GM13976 (cell line): ENCODE measurements at places on chromosomes 5 and 9.

GRCh38 chr9:88741335-88741734 lies 206.4 kb downstream of the NXNL2 start:
- no peak for DNase-seq

- no peak for DNase-seq
Measured at GRCh38 chr5:179430193-179431175, 85.2 kb upstream of the ADAMTS2 start.

DNA sequence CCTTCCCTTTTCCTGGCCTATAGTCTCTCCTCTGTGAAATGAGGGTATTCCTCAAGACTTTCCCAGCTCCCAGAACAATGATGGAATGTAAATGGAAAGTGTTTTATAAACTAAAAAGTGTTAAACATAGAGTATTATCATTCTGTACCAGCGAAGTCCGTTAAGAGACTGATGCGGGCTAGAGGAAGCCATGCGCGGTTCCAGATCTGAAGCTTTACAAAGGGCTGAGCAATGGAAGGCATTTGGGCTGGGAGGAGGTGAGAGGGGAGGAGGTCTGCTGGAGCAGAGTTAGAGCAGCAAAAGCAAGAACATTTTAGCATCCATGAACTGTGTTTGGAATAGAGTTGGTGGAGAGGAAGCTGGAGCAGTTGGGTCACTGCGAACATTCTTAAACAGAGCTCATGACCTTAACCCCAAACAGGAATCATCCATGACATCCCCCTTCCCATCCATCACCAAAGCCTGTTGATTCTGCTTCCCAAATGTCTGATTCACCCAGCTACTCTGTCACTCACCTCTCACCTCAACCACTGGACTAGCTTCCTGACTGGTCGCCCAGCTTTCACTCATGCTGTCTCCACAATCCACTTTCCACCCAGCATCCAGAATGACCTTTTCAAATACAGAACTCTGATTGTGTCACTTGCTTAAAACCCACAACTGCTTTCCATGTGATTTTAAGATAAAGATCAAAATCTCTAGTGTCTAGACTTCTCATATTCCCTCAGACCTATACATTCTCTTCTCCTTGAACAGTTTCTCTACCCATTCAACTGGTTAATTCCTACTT lies 37.1 kb downstream of the CDK5RAP2 start:
- no peak for DNase-seq

- no peak for DNase-seq
Measured at GRCh38 chr9:91560301-91560700, 136.7 kb upstream of the NFIL3 start.

GRCh38 chr5:170538696-170539586 lies 35.1 kb downstream of the KCNIP1 start:
- no peak for DNase-seq
